Activated T-cell treated with anti-CD3 and anti-CD28 coated beads for 1 hour (primary cell): ENCODE measurements at places on chromosomes 5 and 9.

GRCh38 chr9:81609782-81610739, 79.3 kb downstream of the TLE1 start:
- DNase-seq = no peak

DNA sequence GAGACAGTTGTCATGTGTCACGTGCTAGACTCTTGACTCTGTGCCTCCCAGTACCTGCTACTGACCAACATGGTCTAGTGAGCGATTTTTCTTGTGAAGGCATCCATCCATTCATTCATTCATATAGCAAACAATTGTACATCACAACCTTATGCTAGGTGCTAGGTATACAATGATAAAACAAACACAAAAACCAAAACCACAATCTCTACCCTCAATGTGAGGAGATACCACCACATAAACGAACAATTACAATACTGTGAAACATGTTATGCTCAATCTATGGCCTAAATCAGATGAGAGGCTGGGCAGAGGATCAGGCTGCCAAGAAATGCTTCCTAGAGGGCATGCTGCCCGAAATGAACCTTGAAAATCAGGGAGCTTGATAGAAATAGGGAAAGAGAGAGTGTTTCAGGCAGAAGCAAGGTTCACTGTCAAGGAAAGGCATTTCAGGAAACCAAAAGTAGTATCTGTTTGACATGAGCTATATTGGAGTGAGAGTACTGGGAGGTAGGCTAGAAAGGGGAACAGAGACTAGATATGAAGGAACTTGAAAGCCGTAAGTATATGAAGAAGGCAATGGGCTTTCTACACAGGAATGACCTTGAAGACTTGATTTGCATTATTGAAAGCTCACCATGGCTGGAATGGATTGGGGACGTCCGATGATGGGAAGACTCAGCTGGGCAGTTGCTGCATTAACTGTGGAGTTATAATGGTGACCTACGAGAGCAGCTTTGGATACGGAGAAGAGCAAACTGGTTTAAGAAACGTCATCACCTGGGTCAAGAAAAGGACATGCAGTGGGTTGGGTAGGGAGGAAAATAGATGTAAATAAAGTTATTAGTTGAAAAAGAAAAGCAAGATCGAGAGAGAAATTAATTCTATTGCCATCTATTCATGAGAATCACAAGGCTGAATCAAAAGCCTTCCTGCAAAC, 90.1 kb downstream of the THBS4 start:
- no peak for DNase-seq

DNA sequence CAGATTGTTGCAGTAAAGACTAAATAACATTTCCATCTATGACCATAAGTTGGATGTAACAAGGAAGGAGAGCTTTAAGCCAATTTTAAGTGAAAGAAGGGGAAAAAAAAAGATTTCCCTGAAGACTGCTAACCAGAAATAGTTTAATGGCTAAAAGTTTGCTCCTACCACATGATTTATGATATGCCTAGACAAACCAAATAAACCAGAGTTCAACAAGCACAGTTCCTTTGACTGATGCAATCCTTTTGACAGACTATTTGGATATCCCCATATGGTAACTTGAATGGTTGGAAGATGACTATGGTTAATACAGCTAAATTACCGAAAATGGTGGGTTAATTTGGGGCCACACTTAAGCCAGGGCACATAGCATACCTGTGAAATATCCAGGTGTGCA, 338.5 kb downstream of the CETN3 start:
- DNase-seq = no peak

GRCh38 chr5:38613490-38613889, 57.0 kb upstream of the LIFR start:
- no peak for DNase-seq

GRCh38 chr5:142901476-142902185, 131.5 kb downstream of the ARHGAP26 start:
- DNase-seq = no peak

GRCh38 chr9:125400725-125401716, 139.4 kb downstream of the GAPVD1 start:
- no peak for DNase-seq

DNA sequence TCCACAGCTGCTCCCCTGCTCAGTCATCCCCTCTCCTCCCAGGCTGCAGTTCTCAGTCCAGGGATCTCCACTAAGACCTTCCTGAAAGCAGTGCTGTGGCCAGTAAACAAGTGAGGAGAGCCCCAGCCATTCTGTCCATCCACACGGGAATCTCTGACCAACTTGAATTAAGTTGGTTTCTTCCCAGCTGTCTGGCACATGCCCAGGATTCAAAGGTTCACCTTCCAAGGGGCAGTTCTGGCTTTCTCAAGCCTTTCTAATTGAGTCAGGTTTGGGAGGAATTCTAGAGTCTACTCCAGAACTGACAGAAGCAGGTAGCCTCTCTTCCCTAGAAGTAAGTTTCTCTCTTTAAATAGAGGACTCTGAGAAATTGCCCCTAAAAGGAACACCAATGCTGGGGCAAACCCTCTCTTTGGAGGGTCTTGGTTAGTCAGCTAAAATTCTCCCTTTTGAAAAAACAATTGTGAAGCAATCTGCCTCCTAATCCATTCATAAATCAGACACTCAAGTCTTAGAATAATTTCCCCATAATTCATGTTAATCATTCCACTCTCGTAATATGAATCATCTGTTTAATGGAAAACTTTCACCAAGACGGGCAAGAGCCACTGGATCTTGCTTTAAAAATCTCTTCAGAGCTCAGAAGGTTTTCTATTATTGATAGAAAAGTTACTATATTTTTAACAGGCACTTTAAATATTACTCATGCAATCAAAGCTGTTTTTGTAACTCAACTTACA, 133.8 kb downstream of the SPOCK1 start:
- no peak for DNase-seq

DNA sequence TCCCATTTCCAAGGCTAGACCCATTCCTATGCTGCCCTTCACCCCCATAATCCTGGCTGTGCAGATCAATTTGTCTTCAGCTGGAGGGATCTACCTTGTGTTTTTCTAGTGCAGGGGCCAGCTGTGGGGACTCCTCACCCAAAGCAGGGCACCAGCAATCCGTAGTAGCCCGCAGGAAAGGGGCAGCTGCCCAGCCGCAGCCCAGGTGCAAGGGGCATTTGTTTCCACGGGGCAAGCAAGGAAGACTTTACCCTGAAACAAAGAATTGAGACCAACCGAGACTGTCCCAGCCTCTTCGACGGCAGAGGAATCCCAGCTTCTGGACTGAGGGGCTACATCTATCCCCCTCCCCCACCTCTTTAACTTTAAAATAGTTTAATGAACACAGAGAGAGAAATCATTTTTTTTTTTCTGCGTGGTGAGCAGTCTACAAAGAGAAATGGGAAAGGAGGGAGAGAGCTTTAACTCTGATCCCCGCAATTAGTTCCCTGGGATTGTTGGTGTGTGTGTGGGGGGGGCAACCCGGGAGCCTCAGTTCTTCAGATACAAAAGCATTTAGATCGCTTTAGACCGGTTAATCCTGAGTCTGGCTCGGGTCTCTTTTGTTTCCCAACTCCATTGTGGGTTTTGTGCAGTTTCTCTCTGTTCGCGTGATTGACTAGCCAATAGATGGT, 10.6 kb upstream of the LHX2 start:
- DNase-seq = no peak
